ENCODE measurements at places on chromosomes 2 and 18.

GRCh38 chr18:32287249-32287648 lies 97.4 kb downstream of the MEP1B start:
- no peak for DNase-seq

- no peak for DNase-seq
Measured at GRCh38 chr18:42937436-42937835, 178.0 kb downstream of the RIT2 start.

DNA sequence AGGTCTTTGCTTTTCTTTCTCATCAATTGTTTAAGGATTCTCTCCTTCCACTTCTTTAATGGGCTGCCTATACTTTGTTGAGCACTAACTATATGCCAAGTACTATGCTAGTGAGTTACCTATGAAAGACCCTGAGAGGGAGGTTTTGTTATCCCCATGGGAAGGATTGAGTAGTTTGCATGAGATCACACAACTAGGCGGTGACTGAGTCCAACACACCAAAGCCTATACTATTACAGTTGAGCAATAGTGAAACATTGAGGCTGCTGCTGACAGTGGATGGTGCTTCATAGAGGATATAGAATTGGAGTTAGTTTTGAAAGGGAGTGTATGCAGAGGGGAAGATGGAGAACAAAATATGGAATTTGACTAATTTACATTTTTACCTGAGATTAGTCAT lies 15.8 kb downstream of the NABP1 start:
- no peak for DNase-seq

- no peak for DNase-seq
Measured at GRCh38 chr2:9258501-9258900, 51.9 kb downstream of the ASAP2 start.

DNA sequence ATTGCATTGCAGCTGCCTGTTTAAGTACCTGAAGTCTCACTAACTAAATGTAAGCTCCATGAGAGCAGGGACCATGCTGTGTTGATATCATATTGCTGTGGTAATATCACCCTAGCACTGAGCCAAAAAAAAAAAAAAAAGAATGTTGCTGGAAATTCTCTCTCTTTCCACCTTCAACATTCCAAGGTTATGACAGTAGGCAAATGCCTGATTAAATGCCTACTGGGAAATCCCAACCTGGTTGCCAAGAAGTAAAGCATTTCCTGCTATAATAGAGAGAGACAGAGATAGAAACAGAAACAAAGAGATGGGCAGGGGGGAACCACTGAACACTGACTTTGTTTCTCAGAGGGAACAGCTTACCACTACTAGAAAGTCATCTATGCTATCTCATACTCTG lies 1604.2 kb downstream of the LRP1B start:
- no peak for DNase-seq

GRCh38 chr2:217366966-217367365 lies 507.1 kb upstream of the TNP1 start:
- DNase-seq, result no peak

GRCh38 chr18:64714086-64714485 lies 565.2 kb upstream of the LINC00305 start:
- DNase-seq, result no peak

DNA sequence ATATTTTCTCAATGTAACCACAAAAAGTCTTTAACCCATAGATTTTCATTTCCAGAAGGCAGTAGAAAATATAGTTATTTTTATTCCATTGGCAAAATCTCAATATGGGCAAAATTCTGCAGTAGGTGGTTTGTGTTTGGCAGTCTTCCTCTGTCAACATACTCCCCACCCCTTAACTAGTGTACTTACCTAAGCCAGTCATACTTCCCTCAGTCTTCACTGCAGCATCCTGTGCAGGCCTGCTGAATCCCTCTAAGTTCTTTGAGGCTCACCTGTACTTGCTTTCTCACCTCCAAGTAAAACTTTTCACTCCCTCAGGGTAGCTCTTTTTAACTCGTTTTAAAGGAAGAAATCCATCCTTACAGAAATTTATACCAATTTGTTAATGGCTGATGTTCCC lies 6.8 kb downstream of the CARF start:
- DNase-seq, result no peak

GRCh38 chr2:61327173-61327572 lies 143.7 kb downstream of the USP34 start:
- DNase-seq, result no peak

- DNase-seq, result no peak
Measured at GRCh38 chr2:59578349-59578748, 975.1 kb downstream of the BCL11A start.

GRCh38 chr2:101151146-101151858 lies at the start of gene TBC1D8:
Gene TBC1D8 (minus strand): TSS chr2:101151382. CDS start chr2:101151253, 129 bp downstream.
- peak; percentile 65 for DNase-seq

- DNase-seq, result no peak
Measured at GRCh38 chr2:175883586-175884194, 118.4 kb downstream of the LNPK start.

DNA sequence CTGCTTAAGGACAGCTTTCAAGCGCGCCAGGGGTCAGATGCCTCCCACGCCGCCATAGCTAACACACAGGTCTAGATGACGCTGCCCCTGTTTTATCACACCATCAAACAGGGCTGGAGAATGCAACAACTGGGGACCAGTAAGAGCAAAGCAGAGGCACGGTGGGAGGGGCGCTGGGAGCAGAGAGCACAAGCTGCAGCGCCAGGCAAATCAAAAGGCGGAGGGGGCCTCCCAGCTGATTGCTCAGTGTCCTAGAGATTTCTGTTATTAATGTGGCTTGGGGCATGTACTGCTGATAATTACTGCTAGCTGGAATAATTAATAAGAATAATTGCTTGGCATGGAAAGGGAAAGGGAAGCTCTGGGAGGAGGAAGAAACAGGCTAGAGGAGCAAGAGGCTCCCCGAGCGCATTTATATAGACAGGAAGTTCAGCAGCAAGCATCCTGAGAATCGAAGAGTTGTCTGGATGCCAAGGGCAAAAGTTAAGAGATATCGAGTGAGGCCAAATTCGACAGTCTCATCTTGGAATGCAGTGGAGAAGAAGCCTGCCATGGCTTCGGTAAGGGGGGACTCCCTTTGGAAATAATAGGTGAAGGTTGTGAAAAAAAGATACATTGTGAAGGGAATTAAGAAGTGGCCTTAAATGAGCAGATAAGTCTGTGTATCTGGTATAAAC lies 104.5 kb upstream of the ZNF521 start:
- no peak for DNase-seq

- DNase-seq, result no peak
Measured at GRCh38 chr2:9692456-9693195, 61.8 kb upstream of the YWHAQ start.

DNA sequence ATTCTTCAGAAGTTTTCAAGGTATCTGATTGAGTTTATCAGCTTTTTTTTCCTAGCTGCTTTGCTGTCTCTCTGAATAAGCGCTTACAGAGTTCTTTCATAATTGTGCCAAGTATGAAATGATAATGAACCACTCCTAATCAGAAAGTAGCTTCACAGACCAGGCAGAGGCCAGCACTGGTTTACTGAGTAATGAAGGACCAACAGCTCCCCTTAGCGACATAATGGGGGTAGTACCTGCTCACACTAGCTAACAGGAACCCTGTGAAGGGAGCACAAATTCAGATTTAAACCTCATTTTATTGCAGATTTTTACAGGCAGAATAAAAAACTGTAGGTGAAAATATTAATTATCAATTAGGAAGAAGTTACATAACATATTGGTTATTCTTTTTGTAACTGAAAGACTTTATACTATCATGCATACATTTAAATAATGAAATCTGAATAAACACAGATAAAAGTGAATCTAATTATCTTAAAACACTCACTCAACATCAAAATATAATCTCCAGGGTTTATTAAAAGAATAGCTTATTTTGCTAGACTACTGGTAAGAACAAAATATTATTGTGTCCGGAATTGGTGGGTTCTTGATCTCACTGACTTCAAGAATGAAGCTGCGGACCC lies 53.7 kb upstream of the LRRC30 start:
- DNase-seq, result no peak

All from GDM1 (cell line).